ENCODE measurements at places on chromosomes 5 and 9.
A peak's percentile ranks its signal among the peaks of the same experiment; 100 is the strongest.

- no peak for DNase-seq
These were observed 23.7 kb downstream of the MAN2A1 start for GRCh38 chr5:109713453-109713852.

GRCh38 chr5:68266457-68266856 is 50.9 kb downstream of the PIK3R1 start:
- DNase-seq = no peak

DNA sequence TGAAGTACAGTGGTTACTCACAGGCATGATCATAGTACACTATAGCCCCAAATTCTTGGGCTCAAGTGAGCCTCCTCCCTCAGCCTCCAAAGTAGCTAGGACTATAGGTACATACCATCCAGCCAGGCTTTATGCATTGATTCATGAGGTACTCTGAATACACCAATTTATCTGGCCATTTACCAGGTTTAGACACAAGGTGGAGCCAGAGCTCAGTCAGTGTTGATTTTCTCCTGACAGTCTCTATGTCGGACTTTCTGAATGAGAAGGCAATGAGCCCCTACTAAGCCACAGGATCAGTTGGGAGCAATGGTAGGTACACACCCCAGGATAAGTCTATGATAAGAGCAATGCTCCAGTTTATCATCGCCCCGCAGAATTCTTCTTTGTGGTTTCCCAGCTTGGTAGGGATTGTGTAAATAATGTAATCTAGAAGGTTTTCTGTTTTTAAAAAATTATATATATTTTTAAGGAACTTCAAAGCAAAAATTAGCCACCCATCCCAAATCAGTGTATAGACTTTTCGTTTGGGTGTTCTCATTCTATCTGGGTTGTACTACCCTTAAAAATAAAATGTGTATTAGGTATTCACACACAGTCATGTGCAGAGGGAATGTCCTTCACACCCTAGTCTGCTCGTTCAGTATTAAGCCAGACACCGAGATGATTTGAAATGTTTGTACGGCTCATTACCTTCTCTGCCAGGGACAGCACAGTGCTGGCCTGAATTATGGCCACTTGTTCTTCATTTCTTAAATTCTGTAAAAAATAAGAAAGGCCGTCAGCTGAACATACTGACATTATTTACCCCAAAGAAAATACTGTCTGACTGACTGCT is 118.4 kb upstream of the DPYSL3 start:
- DNase-seq = peak; percentile 46

DNA sequence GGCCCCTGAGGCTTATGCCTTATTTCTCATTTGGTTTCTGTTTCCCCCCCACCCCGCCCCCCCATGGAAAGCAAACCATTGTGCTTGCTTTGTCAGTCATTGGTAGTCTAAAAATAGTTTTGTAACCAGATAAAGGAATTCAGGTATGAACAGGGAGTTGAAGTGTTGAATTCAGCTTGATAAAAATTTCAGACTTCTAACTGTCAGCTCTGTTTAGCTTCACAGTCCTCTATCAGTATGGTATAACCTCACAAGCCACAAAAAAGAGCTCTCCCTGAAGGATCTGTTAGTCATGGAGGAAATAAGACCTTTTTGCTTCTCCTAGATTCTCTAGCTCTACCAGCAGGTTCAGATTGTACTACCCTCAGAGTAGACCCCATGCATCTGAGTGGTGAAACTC is 378.1 kb downstream of the TMEM38B start:
- DNase-seq = no peak

DNA sequence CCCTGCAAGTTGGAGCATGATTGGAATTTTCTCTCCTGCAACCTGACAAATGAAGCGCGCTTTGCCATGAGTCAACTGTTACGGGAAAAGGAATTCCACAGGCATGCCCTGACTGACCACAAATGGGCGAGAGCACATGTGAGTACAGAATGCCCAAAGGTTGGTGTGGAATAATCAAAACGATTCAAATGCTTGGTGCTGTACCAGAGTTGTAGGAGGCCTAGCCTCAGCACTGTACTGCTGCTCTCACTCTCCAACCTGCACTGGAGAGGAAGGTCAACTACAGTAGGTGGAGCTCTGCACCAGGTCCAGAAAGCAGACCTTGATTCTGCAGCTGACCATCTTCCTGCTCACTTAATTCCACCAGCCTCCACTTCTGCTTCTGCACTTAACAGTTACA is 406.9 kb upstream of the ACTBL2 start:
- DNase-seq = peak; percentile 51

- DNase-seq = no peak
These were observed 2.1 kb upstream of the CAMLG start for GRCh38 chr5:134736173-134736812.

DNA sequence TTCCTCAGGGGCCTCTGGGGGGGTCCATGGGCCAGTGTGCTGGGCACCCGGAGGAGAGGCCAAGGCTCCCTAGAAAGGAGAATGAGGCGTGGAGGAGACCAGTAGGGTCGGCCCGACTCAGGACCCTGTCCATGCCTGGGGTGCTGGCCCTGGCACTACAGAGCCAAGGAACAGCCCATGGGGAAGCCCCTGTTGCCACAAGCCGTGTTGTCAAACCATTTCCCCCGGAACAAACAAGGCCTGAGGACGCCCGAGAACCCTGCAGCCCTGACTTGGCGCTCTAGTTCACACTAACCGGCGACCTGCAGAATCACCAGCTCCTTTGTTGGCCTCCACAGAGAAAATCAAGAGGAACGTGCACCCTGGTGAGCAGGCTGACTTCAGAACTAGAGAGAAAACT is 41.6 kb upstream of the SLC12A7 start:
- DNase-seq = no peak

- peak; percentile 89 for DNase-seq
These were observed 139.8 kb downstream of the MPDZ start for GRCh38 chr9:13139641-13140171.

GRCh38 chr5:175655411-175655810 is 2.5 kb upstream of the HRH2 start:
- DNase-seq = no peak

DNA sequence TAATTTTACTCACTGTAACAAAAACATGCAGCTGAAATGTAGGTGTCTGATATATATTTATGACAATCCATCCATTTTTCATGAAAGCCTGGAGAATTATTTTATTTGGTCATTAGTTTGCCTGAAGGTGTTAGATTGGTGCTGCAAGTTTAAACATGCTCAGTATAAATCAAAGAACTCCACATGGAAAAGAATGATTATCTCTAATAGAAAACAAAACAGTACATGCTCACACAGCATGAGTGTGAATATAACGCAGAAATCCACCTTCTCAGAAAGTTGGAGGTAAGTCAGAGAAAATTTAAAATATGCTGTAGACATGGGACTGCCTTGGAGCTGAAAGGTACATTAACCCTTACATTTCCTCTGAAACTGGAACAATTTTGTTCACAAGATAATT is 165.5 kb upstream of the RGS7BP start:
- no peak for DNase-seq

DNA sequence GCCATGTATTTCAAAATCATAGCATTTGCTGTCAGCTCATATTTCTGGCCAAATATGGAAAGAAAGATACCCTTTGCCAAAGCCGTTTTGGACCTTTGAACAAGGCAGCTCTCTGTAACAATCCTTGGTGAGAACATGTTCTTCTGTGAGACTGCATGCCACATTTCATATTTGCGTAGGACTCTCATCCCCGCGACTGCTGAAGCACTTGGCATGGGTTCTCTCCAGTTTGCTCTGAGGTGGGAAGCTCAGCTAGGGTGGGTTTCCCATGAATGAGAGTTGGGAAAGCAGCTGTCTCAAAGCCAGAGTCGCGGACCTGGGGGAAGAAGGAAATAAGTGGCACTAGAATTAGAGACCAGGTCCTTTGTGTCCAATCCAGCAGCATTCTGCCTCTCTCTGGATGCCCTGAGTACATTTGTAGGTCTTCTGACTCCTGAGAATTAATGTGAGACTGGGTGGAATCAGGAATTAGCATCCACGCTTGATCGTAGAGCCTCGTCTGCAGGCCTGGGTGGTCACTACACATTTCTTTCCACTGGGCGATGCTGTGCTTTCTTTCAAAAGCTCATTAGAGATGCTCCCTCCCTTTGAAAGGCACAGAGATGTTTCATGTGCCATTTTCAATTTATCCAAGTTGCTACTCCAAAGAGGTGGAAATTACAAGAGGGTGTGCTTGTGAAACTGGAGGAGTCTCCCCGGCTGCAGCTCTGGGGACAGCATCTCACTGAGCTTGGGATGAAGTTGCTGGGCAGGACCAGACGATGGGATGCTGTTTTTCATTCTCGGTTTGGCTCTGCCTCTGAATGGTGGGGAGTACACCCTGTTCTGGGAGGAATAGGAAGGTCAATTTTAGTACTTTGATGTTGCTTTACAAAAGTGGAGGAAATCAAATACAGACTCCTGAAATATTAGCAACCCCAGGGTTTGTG is 197.2 kb downstream of the GADD45G start:
- no peak for DNase-seq

DNA sequence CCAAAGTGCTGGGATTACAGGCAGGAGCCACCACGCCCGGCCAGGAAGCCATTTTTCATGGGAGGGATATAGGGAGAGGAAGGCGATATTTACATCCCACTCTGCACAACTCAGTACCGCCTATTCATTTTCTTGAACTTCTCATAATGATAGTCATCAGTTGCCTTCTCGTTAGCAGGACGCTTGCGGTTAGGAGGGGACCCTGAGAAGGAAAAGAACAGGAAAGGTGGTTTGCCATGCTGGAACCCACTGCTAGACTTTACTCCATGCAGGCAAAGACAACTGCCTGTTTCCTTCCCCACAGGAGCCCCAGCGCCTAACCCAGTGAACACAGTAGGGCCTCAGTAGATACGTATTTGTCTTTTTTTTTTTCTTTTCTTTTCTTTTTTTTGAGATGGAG is 4.1 kb upstream of the TOR1A start:
- no peak for DNase-seq

DNA sequence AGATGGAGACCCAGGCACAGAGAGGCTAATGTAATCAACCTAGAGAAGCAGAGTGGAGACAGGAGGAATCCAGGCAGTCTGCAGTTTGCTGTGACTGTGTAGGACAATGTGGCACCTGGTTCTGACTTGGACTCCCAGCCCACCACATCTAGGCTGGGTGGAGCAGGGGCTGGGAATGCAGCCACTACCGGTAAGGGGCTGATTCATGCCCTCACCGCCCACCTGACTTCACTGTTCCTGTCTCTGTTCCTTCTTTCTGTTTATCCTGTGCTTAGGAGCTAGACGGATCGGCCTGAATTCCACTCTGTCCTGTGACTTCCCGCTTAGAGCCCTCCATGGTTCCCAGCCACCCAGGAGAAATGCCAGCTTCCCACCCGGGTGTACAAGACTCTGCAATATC is 2.6 kb downstream of the PDLIM4 start:
- DNase-seq = no peak

GRCh38 chr9:89528131-89528530 is 30.2 kb upstream of the SEMA4D start:
- DNase-seq = no peak

GRCh38 chr9:13480693-13481092 is 201.2 kb upstream of the MPDZ start:
- no peak for DNase-seq

All from kidney capillary endothelial cell (primary cell).